NCI-H82 (cell line): ENCODE measurements at places on chromosomes 11 and 22.
A peak's percentile ranks its signal among the peaks of the same experiment; 100 is the strongest.

DNA sequence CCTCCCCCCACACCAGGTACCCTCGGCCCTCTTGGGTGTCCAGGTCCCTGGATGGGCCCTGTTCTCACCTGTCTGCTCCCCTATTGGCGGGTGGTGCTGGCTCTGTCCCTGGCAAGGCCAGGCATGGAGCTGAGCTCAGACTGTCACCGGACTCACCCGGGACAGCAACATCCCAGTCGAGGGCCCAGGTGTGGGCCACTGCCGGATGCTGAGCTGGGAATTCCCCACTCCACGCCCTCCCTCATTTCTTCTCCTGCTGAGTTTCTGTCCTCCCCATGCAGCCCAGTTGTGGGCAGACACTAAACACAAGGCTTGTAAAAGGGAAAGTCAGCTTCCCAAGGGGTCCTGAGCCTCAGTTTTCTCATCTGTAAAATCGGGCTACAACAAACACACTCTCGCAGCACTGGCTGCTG lies 2.0 kb upstream of the AP5B1 start:
- no peak for DNase-seq

DNA sequence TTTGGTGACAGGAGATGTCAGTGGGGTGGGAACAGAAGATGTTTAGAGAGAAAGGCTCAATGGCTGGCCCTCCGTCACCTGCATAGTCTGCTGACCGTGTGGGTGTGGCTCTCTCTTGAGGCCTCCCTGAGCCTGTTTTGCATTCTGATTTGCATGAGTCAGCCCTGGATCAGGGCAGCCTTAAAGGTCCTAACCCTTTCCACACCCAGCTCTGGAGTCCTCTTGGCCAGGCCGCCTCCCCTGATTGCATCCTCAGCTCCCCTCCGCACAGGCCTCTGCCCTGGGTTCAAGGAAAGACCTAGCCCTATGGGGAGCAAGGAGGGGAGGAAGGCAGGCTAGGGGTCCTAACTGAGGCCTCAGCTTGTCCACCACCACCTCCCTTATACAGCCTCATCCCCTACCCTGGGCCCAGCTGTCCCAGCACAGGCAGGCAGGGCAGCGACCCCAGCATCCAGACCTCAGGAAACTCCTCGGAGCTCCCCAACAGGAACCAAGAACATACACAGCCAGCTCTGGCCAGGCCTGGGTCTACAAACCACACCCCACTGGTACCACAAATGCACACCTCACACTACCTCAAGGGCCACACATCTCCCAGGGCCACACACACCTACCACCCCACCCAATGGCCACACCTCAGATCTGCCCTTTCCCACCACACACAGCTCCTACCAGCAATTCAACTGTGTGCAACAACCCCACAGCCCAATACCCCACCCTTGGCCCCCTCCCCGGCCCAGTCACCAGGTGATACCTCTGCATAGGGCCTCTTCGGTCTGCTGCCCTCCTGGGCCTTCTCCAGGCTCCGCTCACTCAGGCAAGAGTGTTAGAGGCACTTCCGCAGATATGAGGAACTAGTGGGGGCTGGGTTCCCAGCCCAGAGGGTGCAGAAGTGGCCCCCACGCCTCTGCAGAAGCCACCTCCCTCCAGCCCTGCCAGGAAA lies 13.7 kb downstream of the ARAP1 start:
- no peak for DNase-seq

GRCh38 chr11:6284250-6284649 lies 24.6 kb downstream of the CCKBR start:
- no peak for DNase-seq

- DNase-seq = no peak
Observed at GRCh38 chr11:74280494-74280893, 30.9 kb downstream of the P4HA3 start.

- no peak for DNase-seq
Observed at GRCh38 chr11:71096751-71097388, 155.5 kb downstream of the SHANK2 start.

DNA sequence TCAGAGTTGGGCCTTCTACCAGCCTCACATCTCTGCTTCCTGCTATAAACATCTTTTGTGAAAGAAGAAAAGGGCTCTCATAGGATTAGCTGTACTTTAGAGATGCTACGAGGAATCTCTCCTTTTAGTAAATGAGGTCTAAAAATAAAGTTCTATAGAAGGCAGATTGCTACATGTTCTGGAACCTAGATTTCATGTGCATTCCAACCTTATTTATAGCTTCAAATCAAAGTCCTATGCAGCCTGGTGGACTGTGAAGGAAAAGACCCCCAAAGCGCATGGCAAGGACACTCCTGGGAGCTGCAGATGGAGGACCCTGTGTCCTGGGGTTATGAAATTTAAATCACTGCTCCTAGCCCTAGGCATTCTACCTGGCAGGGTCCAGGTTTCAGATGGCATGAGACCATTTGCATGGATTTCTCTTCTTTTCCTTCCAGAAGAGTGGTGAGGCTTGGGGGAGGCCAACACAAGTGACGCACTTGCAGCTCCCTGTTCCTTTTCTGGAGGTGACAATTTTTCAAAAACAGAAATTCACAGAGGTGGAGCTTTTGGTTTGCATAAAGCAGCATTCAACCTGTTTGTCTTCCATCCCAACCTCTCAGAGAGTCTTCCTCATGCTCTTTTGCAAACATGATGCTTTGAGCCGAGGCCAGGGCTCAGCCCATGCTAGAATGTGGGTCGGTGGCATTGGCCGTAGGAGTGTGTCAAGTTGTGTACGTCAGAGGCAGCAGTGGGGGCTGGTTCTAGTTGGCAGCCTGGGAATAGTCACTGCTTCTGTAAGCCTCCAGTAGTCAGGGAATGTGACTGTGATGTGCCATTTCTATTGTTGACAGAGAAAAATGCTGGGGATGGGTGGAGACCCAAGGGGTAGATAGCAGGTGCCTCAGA lies 6.3 kb downstream of the CRY2 start:
- DNase-seq = no peak

DNA sequence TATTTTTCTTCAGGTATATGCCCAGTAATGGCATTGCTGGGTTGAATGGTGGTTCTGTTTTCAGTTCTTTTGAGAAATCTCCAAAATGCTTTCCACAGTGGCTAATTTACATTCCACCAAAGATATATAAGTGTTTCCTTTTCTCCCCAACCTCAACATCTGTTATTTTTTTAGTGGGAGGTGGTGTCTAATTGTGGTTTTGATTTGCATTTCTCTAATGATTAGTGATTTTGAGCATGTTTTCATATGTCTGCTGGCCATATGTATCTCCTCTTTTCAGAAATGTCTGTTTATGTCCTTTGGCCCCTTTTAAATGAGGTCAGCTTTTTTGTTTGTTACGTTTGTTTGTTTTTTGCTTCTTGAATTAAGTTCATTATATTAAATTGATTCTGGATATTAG lies 760.2 kb downstream of the KCNA4 start:
- no peak for DNase-seq

DNA sequence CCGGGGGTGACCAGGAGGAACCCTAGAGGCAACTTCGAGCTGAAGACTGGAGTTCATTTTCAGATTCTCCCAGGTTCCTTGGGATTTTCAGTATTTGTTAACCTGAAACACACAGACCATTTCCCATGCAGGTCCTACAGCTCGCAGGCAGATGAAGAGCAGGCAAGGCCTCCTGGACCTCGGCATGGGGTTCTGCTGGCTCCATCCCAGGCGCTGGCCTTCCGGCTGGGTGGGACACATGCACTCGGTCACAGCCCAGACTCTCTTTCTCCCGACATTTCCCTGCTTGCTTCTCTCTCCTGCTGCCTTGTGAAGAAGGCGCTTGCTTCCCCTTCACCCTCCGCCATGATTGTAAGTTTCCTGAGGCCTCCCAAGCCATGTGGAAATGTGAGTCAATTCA lies 15.4 kb upstream of the TTLL12 start:
- DNase-seq = no peak

DNA sequence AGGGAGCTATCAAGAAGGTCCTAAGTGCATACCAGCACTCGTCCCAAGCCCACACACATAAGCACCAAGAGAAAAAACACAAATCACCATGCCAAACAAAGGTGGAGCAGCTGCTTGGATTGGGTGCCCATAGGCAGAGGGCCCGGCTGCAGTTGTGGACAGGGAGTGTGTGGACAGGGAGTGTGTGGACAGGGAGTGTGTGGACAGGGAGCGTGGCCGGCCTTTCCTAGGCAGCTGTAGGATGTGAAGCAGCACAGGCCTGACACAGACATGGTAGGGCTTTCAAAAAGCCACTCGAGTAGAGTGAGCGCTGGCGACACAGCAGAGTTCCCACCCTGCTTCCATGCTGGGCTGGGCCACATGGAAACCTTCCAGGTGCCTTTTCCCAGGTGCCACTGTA lies 3.5 kb downstream of the RTL6 start:
- DNase-seq = no peak

GRCh38 chr11:65069217-65069616 lies 10.9 kb upstream of the NAALADL1 start:
- DNase-seq = no peak

GRCh38 chr11:21481255-21481654 lies 711.6 kb upstream of the ANO5 start:
- DNase-seq = no peak

DNA sequence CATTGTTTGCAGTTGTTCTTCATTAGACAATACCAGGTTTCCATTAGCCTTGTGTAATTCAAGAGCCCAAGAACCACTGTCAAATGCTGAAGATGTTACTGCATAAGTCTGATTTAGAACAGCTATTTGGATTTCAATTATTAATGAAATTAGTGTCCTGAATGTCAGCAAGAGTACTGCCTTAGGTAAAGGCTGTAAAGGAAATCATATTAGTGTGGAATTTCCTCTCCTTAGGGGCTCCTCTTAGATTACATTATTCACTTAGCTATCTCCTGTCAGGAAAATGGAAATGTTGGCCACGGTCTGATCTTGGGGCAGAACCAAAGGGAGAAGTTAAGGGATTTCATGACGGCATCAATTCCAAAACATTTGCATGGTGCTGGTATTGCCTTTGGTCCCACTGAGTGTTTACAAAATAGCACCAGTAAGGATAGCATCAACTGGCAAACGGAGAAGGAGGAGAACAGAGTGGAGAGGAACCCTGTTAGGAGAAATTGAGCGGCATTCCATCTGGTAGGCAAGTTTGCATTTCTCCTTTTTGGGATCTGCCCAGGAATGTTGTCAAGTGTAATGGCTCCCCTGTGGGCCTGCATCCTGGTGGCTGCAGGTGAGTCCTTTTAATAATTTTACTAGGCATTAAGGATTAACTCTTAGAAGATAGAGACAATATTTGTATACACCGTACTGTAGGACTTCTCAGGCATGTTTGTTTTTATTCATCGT lies at the start of gene HTR3B:
Gene HTR3B, plus strand, starts transcription at position 418 of the 723 bp plus-strand sequence. Its CDS starts 138 bp downstream, at position 556.
- peak; percentile 16 for DNase-seq

DNA sequence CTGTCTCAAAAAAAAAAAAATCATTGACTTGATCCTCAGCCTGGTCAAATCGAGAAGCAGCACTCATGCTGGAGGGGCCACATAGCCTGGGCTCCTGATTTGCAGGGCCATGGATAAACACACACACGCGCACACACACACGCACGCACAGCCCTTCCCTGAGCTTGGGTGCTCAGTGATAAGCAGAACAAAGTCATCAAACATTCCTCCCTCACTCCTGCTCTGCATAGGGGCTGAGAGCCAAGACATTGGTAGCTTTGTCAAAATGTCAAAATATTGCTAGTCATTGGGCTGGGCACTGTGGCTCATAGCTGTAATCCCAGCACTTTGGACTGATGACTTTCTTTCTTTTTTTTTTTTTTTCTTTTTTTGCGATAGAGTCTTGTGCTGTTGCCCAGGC lies 34.0 kb upstream of the A4GALT start:
- DNase-seq = no peak

GRCh38 chr11:119567688-119568582 lies 145.0 kb upstream of the THY1 start:
- no peak for DNase-seq

- DNase-seq = no peak
Observed at GRCh38 chr11:14789879-14790484, 102.0 kb downstream of the CYP2R1 start.

DNA sequence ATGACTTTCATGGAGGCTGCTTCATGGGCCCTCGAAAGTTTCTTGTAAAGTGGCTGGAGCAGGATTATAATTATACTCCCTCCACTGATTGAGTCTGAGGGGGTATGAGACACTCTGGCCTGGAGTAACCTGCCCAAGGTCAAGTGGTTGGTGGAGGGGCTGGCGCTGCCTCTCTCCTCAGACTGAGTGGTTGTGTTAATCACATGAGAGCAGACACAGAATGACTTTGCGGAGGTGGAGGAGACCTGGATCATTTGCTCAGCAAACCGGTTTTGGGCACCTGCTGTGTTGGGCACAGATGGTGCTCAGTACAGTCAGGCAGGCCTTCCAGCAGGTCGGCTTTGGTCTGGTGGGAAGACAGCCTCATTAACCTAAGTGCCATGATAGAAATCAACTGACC lies 11.8 kb downstream of the BCR start:
- DNase-seq = peak; percentile 8

DNA sequence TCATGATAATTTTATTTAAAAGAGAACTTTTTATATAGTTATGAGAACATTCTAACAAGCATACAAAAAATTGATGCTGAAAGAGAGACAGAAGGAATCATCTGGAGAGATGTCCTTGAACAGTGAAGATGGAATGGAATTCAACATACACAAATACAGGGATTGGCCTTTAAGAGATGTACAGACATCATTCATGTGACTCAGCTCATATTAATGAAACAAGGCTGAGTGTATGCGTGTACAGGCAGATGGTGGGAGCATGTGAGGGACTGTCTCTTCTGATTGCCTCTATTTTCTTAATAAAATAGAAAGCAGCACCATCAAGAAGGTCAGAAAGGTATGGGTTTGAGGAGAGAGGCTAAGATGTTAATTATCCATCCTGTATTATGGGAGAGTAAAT lies 793.3 kb downstream of the CNTN5 start:
- no peak for DNase-seq

- DNase-seq = no peak
Observed at GRCh38 chr22:50101870-50102565, 12.2 kb downstream of the MOV10L1 start.

DNA sequence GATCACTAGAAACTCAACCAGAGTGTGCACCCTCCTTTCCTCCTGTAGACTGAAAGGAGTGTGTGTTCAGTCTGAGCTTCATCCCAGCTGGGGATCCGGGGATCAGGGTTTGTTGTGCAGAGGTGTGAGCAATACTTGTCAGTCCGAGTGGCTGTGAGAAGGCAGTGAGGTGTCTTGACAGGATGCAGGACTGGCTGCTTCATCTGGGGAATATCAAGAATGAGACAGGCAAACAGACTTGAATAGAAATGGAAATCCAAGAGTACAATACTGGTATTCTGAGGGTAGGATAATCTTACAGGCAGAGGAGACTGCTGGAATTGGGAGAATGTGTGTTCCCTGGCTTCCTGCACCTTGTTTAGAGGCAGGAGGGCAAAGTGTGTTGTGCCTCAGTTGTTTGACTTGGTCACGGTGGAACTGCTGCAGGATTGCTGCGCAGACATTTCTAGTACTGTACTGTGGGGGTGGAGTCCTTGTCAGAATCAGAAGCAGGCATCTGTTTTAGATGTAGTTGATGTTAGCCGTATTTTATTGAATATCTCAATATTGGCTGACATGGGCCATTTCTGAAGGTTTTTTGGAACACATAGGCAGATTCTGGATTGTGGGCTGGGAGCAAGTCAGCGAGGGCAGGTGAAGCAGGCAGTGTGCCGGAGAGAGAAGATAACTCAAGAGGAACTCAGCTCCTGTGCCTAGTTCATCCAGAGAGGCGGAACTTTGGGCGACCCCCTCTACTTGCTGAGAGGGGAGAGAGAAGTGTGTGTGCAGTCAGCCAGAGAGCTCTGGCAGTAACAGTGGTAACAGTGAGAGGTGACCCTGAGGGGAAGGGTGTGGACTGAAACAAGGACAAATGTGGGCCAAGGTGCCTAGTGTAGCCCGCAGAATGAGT lies 27.1 kb upstream of the GRK2 start:
- peak; percentile 31 for DNase-seq
